ENCODE measurements at places on chromosomes 3 and 15.

GRCh38 chr15:30929064-30929669 is 25.5 kb downstream of the FAN1 start:
- DNase-seq: no peak

DNA sequence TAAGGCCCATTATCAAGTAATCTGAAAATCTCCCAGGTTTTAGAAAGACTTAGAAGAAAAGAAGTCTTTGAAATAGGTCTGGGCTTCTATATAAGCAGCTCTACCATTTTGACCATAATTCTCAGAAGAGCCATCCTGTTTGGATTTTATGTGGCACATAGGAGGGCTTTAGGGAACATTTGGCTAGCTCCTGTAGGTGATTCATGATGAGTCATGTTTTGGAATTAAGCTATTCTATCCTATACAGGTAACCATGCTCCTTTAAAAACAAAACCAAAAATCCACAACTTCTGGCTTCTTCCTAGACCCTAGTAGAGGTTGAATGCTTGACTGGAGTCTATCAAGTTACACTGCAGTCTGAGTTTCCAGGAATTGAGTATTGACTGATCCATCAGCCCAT is 8.9 kb downstream of the SST start:
- DNase-seq: no peak

DNA sequence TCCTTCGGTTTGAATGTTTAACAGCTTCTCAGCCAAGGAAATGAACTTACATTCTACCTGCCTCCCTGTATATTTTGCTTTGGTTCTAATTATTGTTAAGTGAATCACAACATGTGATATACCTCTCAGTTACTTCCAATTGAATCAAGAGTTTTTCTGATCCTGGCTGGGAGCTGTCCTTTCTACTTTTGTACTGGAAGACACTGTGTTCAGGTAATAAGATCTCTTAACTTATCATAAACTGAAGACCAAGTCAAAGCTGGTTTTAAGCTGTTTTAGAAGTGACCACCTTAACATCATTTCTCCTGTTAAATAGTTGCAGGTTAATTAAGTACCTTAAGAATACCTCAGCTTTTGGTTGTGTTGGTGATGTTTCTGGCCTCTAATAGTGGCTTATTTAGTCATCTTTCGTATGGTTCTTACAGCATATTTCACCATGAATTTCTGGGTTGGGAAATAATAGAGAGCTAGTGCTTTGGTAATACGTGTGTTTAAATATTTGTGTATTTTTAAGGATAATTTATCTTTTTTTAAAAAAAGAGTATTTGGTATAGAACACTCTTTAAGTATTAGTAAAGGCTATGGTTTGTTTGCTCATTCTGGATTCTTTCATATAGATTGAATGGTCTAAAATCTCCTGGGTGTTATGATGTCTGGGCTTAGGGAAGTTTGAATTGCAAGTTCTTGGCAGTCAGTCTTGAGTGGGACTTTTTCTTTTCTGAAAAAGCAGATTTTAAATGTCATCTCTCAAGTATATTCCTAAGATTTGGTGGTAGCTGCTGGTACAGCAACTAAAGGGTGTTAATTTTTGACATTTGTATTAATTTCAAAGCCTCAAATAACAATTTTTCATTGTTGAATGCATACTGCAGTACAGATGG is 1.6 kb downstream of the RAB8B start:
- no peak for DNase-seq

DNA sequence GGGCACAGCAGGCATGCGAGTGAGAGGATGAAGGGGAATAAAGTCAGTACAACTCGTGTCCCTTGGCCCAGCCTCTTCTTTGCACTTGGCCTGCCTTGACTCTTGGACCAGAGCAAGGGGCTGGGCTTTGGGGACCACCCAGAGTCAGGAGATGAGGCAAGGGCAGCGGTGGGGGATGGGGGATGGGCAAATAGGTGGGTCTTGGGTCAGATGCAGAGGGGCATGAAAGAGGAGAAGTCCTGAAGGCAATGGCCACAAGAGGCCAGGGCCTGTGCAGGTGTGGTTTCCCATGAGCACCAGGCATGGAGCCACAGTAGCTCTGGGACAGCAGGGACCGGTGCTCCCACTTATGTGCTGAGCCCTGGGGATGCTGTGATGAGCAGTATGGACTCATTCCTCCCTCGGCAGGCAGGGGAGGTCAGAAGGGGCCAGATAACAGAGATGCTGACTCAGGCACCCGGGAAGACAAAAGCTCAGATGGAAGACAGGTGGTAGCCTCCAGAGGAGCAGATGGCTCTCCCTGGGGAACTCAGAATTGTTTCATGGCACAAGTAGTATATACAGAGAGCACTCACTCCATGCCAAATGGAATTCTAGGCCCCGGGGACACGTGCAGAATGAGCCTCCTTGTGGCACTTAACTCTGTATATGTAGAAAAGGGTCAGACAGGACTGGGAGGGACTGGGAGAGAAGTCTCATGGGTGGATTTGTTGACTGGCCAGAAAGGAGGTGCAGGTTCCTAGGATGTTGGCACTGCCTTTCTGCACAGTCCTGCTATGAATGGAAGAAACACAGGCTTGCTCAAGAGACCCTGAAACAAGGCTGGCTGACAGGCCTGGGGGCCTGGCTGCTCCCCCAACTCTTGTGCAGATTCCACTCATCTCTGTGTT is 14.3 kb downstream of the ZBTB47 start:
- no peak for DNase-seq

GRCh38 chr3:185830018-185830797 is 5.4 kb upstream of the IGF2BP2 start:
- no peak for DNase-seq

DNA sequence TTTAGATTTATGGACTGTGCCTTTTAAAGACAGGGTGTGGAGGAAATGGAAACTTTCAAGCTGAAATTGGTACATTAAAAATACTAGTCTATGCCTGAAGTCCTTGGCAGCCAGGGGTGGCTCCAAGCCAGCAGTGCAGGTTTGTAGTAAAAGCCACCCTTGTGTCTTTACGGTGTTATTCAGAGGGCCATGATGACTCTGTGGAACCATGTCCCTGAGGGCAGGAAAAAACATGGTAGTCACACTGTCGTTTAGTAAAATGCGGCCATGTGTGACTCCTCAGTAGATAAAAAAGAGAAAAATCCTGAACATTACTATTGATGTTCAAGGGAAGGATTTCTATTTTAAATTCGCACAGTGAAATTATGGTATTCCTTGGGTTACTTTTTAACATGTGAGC is 2.7 kb downstream of the FAN1 start:
- no peak for DNase-seq

- DNase-seq: no peak
Observed at GRCh38 chr15:70353606-70354345, 256.1 kb upstream of the TLE3 start.

GRCh38 chr3:157300981-157301663 is 135.5 kb upstream of the PTX3 start:
- no peak for DNase-seq

DNA sequence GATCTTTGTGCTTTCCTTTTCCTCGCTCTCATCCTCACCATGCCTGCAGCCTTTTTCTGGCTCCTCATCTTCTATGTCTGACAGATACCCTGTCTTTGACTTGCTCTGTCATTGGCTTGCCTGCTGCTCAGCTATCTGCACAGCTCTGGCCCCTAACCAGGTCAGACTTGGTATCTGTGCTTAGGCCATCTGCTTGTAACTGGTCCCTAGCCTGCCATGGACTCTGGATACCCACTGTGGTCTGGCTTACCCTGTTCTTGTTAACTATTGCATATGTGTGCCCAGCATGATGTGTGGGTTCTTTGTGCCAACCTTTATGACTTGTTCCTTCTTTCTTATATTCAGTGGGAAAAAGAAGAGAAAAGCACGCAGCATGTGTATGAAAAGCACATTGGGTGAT is 109.7 kb upstream of the ROPN1 start:
- no peak for DNase-seq

DNA sequence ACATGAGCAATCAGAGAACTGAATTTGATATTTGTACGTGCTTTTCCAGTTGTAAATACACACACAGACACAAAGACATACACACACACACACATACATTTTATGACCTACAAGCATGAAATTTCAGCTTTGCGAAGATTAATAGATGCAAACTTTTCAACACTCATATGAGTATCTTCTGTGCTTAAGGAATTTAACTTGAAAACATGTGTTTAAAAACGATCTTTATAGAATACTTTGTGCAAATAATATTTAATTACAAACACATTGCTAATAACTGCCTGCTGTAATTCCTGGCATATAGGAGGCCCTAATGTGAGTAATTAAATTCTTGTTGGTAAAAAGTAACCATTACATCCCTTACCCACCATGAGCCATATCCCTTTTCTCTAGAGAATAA is 107.7 kb upstream of the PLSCR5 start:
- DNase-seq: no peak

Measured in stimulated activated CD8-positive, alpha-beta memory T cell treated with anti-CD3 and anti-CD28 coated beads, Interleukin-4, amount 100 ng/mL, for 1 hour (primary cell).